ENCODE measurements at places on chromosomes 16 and 17.
A peak's percentile ranks its signal among the peaks of the same experiment; 100 is the strongest.

DNA sequence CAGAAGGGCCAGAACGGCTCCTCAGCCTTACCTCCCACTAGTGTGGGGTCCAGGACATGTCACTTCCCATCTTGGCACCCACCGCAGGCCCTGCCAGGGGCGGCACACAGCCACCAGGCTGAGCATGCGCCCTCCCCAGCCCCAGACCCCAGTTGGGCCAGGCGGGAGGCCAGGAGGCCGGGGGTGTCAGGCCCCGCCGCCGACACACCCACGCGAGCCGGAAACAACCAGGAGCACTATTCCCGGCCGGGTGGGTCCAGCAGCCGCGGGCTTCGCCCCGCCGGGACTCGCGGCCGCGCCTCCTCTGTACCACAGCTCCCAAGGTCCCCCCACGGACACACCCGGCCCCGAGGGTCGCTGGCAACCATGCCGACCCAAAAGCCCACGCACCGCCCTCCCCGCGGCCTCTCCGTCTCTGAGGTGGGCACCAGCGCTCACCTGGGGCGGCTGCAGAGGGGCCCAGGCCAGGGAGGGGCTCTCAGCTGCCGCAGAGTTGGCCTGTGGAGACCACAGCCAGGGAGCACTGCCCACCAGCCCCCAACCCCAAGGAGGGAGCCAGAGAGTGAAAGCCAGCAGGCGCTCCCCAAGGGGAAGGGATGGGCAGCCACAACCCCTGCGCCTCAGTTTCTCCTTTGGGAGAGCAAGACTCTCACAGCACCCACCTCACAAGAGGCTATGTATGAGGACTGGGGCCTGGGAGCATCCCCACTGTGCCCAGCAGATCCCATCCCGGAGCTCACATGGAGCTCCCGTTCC lies 18.0 kb downstream of the B9D1 start:
- no peak overlapping the region for H3K4me3 ChIP-seq
- no peaks in the 10 kb centered on the region for H3K27me3 ChIP-seq
- no peak for DNase-seq
- H3K4me1 ChIP-seq, result peaks cover 26% of the 10 kb centered on the region
- H3K36me3 ChIP-seq, result no peaks in the 10 kb centered on the region

DNA sequence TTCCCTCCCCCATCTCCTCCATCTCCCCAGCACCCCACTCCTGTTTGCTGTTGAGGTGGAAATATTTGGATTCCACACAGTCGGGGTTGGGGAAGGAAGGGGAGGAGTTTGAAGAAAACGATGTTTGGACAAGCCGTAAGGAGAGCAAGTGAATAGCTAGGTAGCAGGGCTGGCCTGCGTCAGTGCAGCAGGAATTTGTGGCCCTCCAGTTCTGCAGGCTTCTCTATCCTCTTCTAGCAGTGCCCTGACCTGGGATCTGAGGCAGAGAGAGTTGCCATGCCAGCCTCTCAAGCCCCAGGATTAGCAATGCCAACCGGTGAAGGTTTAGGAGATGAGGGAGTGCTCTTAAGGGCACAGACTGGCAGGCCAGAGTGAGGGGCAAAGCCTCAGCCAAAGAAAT lies 12.5 kb downstream of the TLCD2 start:
- no peak overlapping the region for H3K4me3 ChIP-seq
- no peaks in the 10 kb centered on the region for H3K36me3 ChIP-seq
- H3K27ac ChIP-seq, result no peak overlapping the region
- H3K4me1 ChIP-seq, result no peaks in the 10 kb centered on the region

DNA sequence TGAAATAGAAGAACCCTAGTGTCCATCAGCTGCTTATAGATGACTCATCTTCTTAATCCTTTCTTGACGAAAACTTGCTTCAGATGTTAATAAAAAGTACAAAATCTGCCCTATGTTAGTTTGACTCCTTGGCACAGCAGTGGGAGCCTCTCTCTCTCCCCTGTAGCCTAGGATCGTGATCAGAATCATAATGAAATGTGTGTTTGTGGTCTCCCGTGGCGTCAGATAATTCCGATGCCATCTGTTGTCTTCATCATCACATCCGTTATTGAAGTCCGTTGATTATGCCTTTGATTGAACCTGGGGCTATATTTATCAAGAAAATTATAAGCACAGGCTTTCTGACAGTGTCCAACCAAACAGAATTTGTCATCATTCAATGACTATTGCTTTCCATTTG lies 102.5 kb downstream of the BMERB1 start:
- H3K4me1 ChIP-seq, result no peaks in the 10 kb centered on the region
- no peak overlapping the region for H3K27ac ChIP-seq
- no peaks in the 10 kb centered on the region for H3K27me3 ChIP-seq
- DNase-seq, result no peak
- H3K4me3 ChIP-seq, result no peak overlapping the region

DNA sequence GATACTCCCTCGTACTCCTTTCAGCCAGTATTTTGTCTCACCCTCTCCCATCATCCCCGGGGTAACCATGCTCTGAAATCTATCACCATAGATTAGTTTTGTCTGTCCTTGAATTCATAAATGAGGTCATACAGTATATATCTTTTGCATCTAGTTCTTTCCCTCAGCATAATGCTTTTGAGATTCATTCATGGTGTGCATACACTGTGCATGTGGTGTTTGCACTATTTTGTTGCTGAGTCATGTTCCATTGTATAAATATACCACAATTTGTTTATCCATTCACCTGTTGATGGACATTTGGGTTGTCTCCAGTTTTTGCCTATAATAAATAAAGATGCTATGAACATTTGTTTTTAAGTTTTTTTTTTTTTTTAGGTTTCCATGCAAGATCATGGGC lies 34.2 kb upstream of the NLRP1 start:
- H3K27me3 ChIP-seq, result no peaks in the 10 kb centered on the region
- no peak overlapping the region for H3K4me3 ChIP-seq
- no peaks in the 10 kb centered on the region for H3K4me1 ChIP-seq
- no peak for DNase-seq
- no peaks in the 10 kb centered on the region for H3K36me3 ChIP-seq
- H3K27ac ChIP-seq, result no peak overlapping the region

DNA sequence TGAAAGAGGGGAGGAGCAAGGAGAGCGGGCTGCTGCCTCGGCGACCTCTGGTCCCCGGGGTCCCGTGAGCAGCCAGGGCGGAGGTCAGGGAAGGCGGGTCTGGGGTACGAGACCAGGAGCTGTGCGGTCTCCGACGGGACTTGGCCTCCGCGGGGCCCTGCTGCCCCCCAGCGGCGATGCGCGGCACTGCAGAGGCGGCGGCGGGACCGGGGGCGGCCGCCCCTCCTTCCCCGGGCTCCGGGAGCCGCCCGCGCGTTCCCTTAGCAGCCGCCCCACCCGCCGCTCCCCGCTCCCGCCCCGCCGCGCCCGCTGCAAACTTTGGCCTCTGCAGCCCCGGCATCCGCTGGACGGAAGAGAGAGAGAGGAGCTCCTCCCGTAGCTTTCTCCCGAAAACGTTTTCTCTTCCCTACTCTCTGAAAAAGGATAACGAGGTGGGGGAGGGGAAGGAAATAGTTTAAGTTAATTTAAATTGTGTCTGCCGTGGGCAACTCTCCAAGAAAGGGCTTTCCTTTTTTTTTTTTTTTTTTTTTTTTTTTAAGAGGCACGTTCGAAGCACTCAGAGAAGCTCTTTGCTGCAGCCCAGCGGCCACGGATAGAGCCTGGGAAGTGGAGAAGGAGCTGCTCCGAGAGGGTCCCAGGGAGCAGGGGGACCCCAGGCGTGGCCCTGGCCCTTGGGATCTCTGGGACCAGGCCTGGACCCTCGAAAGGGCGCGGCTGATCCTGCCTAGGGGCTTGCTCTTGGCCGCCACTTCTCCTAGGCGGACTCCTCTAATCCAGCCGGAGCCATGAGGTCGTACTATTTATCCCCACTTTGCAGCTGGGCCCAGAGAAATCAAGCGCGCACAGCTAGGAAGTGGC lies 43.2 kb downstream of the C16orf82 start:
- no peaks in the 10 kb centered on the region for H3K4me1 ChIP-seq
- H3K27ac ChIP-seq, result no peak overlapping the region
- DNase-seq, result no peak
- peaks cover 7% of the 10 kb centered on the region for H3K27me3 ChIP-seq
- peak overlapping the region; percentile 46 for H3K4me3 ChIP-seq

DNA sequence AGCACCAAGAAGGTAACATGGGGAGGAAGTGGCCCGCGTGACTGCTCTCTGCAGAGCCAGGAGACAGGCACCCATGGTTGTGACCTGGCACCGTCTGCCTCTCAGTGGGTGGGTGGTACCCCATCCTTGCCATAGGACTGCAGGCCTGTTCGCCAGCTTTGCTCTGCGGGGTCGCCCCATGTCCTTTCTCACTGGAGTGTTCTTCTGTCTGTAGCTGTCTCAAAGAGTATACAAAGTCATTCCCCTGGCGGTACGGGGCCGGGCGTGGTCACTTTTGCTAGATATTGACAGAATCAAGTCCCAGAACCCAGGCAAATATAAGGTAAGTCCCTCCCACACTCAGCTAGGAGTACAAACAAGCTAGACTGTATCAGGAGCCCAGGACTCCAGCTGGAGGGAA lies 6.0 kb downstream of the TBC1D26 start:
- H3K27me3 ChIP-seq, result peaks cover 3% of the 10 kb centered on the region
- H3K4me3 ChIP-seq, result no peak overlapping the region
- no peak overlapping the region for H3K27ac ChIP-seq

- no peak for DNase-seq
- H3K4me3 ChIP-seq, result no peak overlapping the region
- H3K36me3 ChIP-seq, result no peaks in the 10 kb centered on the region
- peaks cover 18% of the 10 kb centered on the region for H3K4me1 ChIP-seq
Measured at GRCh38 chr17:79845601-79845949, 6.3 kb upstream of the CBX4 start.

DNA sequence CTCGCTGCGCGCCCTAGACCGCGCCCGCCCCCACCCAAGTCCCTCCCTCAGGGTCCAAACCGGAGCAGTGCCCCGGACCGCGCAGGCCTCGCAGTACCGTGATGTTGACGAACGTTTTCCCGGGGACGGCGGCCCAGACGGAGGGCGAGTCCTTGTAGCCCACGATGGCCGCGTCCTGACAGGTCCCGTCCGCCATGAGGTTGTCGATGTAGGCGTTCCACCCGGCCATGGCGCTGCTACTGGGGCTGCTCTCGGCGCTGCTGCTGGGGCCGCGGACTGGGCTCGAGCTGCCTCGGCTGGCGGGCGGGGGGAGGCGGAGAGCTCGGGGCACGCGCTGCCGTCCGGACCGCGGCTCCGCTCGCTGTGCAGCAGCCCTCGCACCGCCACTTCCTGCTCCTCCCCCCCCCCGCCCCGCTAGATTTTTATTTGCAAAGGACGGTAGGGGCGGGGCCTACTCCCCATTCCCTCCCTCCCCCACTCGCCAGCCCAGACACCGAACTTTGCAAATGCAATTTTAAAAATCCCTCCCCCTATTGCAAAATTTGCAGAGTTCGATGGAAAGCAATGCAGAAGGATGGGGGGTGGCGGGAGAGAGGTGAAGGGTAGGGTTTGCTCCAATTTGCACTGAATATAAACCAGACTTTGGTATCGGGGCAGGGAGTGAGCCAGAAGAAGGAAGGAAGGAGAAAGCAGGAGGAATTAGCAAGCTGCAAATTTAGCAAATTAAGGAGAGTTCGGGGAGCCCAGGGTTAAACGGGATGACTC lies at the start of gene PFN1:
PFN1 (minus strand) TSS at position 365 of the 765 bp plus-strand sequence; CDS start at position 229, 136 bp downstream.
- no peak for DNase-seq
- H3K4me1 ChIP-seq, result peaks cover 39% of the 10 kb centered on the region
- no peaks in the 10 kb centered on the region for H3K27me3 ChIP-seq
- H3K4me3 ChIP-seq, result peak within 1 kb of the TSS; percentile 96

DNA sequence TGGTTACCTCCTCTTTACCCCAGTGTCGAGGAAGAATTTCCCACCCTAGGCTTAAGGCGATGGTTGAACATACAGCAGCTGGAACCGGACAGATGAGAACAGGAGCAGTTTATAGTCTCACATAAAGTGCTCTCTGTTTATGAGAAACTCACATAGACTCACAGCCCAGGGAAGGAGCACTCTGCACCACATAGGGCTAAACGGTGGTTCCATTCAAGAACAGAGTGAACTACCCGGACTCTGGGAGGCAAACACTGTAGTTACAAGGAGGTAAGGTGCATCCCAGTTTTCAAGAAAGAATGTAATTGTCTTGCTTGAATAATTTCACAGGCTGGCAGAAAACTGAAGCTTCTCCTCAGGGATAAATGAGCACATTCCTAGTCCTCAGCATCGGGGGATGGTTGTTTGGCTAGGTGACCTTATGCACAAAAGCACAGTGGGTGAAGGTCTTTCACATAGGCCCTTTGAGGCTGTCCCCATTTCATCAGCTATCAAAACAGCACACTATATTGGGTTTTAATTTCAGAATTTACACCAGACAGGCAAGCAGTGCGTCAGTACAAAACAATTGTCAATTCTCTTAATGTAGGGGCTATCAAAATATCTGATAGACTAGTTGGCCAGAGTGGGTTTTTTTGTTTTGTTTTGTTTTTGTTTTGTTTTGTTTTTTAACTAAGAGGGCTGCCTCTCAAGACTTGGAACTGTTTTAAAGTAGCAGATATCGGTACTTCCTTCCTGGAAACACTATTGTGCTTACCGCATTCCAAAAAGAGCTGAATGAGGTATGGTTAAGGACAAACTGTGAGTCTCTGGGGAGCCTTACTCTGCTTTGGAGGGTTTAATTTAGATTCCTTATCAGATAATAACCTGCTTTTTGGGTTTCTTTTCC lies 918.1 kb upstream of the CDH8 start:
- no peak overlapping the region for H3K4me3 ChIP-seq
- DNase-seq, result no peak
- H3K27ac ChIP-seq, result no peak overlapping the region
- no peaks in the 10 kb centered on the region for H3K4me1 ChIP-seq
- no peaks in the 10 kb centered on the region for H3K27me3 ChIP-seq
- no peaks in the 10 kb centered on the region for H3K36me3 ChIP-seq

GRCh38 chr16:69132424-69133252 lies at the start of the genes CHTF8 and UTP4:
CHTF8 (minus strand) TSS chr16:69132588; CDS start chr16:69121458, 11,130 bp downstream.
UTP4 (plus strand) TSS chr16:69132649; CDS start chr16:69133460, 811 bp downstream.
- H3K27ac ChIP-seq, result peak within 1 kb of the TSS; percentile 89
- peaks cover 21% of the 10 kb centered on the region for H3K4me1 ChIP-seq
- H3K4me3 ChIP-seq, result peak within 1 kb of the TSS; percentile 95
- H3K36me3 ChIP-seq, result peaks cover 9% of the 10 kb centered on the region

- H3K36me3 ChIP-seq, result no peaks in the 10 kb centered on the region
- DNase-seq, result no peak
- H3K4me3 ChIP-seq, result no peak overlapping the region
Measured at GRCh38 chr17:321386-321941, 31.1 kb downstream of the RPH3AL start.

- H3K4me1 ChIP-seq, result no peaks in the 10 kb centered on the region
- H3K36me3 ChIP-seq, result no peaks in the 10 kb centered on the region
- no peak for DNase-seq
- H3K4me3 ChIP-seq, result no peak overlapping the region
Measured at GRCh38 chr17:27565874-27566670, 64.9 kb upstream of the LGALS9 start.

DNA sequence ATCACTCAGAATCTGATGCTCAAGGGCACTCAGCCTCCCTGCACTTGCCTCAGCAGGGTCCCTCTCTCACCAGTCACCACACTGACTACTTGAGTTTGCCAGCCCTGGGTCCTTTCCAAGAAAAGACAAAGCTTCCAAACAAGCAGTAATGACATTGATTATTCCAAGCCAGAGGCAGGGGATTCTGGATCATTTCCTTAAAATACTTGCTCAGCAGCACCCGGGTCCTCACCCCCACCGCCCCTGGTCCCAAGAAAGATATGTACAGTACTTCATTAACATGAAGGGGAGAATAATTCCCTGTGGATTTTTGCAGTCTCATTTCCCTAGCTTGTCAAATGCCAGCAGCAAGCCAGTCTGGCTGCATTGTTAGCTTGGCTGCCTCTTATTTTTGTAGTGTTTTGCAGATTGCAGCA lies 83.2 kb upstream of the GNAO1 start:
- peaks cover 5% of the 10 kb centered on the region for H3K27me3 ChIP-seq
- no peaks in the 10 kb centered on the region for H3K36me3 ChIP-seq
- H3K4me1 ChIP-seq, result no peaks in the 10 kb centered on the region
